ENCODE measurements at places on chromosomes 7 and 10.

- no peak for DNase-seq
Measured at GRCh38 chr7:99767662-99768061, 16.3 kb downstream of the CYP3A4 start.

GRCh38 chr10:70590655-70591416 is 11.7 kb downstream of the PRF1 start:
- DNase-seq = no peak

GRCh38 chr10:22346096-22346661 is 883 bp downstream of the SPAG6 start:
- DNase-seq = no peak

DNA sequence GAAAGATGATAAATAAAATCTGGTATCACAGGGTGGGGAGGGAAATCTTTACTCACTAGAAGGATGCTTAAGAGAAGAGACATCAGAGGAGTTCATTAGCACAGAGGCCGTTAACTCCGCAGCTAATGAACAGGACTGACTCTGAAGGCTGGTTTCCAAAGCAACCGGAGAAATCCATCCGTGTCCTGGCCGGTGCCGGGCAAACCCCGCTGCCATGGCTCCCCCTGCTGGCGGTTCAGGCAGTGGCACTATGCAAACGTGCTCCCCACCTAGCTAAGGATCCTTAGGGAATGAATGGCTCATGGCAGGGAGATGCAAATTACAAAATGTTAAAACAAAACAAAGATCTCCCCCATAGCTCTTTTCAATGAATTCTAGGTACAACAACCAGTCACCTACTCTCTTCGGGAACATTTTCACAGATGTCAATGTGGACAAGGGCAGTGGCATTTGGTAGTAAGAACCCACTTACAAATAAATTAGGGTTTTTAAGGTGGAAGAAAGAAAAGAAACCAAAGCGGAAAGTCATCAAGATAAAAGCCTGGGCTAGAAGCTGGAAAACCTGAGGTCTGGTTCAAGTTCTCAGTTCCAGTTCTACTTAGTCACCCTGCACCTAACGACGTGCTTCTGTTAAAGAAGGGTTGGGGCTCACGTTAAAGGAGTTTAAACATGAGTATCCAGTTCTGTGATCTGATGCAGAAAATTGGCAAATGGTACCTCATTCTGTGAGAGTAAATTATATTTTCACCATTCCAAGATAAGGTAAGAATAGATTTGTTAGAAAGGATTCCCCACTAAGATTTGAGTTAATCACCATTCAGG is 138.2 kb downstream of the SVIL start:
- DNase-seq = peak; percentile 75

- no peak for DNase-seq
Measured at GRCh38 chr10:44659320-44659719, 251.8 kb upstream of the TMEM72 start.

GRCh38 chr10:69340695-69341094 is 62.4 kb downstream of the HK1 start:
- no peak for DNase-seq

DNA sequence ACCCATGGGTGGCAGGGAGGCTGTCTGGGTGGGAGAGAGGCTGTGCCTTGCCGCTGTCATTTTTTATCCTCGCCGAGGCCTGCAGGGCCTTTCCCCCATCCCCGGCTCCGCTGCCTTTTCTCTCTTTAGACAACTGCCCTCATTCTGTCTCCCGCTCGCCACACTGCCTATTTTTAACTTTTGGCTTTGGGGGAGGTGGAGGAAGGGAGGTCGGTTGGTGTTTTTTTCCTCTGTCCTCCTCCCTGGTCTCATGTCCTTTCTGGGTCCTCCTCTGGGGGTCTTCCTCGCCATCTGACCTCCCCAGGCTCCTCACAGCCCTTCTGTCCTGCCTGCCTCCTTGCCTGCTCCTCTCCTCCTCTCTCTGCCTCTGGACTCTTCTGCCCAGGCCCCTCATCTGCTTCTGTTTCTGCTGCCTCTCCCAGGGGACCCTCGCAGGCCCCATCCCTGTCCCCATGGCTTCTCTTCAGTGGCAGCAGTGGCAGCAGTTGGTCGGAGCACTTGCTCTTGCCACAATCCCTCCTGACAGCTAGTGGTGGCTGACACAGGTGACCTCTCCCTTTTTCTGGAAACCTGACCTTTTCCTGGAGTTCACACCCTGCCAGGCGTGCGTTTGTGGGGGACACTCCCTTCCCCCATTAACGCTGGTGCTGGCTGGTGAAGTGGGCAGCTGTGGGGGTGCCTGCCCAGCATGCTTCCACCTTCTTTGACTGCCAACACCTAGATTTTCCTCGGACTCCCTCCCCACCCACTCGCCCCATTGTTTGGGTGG is 19.5 kb upstream of the PCBD1 start:
- DNase-seq = no peak

DNA sequence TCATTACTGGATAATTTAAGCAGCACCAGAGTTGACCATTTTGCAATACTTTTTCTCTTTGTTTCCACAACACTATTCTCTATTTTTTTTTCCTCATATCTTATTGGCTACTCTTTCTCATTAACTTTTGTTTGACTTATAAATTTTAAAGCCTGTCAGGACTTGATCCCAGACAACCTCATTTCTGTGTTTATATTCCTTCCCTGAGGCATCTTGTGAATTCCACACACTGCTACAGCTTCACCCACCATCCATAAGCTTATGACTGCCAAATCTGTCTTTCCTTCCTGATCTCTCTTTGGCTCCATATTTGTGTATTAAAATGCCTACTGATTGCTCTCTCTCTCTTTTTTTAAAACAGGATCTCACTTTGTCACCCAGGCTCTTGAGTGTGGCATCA is 124.6 kb upstream of the MBL2 start:
- no peak for DNase-seq

DNA sequence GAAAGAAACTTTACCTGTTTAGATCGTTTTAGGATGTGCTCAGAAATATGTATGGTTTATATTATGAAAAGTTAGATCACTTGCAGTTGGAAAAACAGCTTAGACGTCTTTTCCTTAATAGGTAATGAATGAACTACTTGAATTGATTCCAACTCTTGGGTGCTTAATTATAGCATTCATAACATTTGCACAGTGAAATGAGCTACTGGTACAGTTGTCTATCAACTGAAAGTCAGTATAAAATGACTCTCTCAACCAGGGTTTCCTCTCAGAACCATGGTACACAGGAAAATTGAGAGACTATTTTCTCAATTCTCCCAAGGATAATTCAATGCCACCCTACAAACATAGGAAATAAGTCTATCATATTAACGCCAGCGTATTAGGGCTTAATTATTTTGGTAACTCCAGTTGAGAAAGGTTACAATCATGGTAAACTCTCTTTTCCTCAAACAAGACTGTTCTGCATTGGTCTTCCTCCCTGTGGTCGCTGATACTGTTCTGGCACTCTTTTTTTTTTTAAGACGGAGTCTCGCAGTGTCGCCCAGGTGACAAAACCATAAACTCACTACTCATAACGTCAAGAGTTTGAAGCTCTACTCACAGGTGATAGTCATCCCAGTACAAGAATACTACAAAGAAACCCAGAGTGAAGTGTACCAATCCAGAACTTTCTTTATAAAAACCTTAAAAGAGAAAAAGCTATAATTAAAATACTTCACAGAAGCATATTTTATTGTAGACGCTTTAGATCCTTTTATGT is 2.0 kb downstream of the ANLN start:
- DNase-seq = no peak

DNA sequence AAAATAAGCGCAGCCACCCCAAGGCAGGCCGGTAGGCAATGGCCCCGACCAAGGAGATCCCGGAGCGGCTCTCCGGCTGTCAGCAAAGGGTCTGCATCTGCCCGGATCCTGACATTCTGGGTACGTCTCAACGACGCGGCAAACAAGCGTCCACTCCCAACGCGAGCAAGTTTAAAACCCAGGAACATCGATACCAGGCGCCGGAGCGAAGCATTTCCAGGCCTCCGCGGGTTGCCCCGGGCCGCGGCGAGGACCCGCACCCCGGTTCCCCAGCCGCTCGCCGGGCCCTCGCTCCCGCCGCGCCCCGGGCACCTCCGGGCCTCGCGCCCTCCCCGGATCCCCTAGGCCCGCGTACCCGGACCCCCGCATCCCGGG is 453 bp downstream of the URGCP start:
- peak; percentile 50 for DNase-seq

DNA sequence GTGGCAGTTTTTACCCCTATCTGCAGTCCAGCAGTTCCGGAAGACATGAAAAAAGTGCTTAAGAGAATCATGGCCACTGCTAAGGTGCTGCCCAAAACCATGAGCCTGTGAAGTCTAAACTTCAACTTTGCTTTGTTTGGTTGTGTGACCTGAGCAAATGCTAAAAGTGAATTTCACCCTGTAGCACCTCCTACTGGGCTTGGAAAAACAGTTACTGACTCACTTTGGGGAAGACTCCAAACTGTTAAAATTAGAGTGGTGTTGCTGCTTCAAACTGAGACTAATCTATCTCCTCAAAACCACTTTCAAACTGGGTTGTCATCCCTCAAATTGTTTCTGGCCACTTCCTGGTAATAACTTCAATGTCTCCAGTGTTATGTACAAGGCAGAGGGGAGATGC is 21.3 kb downstream of the MKX start:
- no peak for DNase-seq

- DNase-seq = no peak
Measured at GRCh38 chr7:141587304-141587703, 36.1 kb downstream of the AGK start.

DNA sequence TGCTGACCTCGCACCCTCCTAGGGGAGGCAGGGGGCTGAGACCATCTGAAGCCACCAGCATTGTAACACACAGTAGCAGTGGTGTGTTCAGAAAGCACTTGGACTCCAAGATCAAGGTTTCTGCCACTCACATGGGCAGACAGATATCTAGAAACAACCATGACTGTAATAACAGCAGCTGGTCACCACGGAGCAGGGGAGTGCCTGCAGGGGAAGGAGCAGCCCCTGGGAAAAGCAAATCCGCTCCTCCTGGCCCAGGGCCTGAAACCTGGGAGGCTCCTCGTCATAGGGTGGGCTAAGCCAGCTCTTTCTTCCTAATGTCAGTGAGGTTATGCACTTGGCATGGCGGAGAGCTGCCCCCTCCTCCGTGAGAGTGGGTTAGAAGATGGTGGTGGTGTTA is 118.4 kb upstream of the INSYN2A start:
- no peak for DNase-seq

DNA sequence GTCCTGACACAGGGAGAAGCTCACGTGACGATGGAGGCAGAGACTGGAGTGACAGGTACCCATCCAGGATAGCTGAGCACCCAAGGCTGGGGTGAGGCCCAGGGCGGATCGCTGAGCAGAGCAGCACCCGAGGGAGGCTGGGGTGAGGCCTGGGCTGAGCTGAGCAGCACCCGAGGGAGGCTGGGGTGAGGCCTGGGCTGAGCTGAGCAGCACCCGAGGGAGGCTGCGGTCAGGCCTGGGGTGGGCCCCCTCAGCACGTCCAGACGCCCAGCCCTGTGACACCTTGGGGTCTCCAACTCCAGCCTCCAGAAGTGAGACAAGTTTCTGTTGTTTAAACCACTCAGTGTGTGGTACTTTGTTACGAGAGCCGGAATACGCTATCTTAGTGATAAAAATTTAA is 236.3 kb downstream of the ZMYND11 start:
- no peak for DNase-seq

DNA sequence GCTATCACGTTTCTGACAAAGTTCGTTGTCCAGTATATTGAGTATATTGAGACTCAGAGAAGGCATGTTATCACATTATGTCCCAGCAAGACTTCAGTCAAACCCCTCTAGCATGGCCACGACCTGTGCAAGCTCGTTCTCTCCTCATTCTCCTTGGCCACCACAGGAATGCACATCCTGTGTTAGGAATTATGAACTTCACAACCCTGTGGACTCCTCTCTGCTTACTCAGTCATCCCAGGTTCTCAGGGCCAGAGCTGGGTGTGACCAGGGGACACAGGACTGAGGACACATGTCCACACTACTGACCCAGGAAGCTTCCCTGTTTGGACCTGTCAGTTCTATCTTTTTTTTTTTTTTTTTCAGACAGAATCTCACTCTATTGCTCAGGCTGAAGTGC is 4.4 kb downstream of the SH2D4B start:
- DNase-seq = no peak

DNA sequence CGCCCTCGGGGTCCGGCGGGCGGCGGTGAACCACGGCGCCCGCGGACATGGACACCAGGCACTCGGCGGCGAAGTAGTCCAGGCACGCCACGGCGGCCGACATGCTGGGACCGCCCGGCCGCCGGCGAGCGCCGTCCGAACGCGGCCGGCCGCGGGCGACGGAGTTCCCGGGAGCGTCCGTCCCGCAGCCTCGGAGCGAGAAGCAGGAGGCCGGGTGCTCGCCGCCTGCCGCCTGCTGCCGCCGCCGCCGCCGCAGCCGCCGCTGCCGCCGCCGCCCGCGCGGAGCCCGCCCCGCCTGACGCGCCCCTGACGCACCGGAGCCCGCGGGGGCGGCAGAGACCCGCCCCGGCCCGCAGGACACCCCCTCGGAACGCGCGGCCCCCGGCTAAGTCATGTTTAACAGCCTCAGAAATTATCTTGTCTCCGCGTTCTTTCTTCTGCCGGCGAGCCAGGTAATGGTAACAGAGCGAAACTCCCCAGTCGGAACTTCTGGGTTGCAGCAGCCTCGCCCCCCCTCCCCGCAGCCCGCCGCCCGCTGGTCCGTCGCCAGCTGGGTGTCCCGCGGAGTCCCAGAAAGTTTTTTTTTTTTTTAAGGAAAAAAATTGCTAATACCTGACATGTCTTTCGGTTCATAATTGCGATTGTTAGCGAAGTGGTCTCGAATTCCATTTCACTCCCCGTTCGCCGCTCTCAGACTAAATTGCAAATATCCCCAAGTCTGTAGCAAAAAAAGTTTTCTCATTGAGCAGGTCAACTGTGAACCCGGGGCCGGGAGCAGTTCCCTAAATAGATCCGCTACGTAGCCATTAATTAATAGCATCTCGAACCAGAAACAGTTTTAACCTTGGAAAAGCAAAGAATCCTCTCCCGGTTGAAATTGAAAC is at the start of gene KLF14:
KLF14 (minus strand) TSS at position 277 of the 884 bp plus-strand sequence; CDS start at position 103, 174 bp downstream.
- no peak for DNase-seq

- DNase-seq = no peak
Measured at GRCh38 chr7:150663802-150664494, 21.6 kb upstream of the GIMAP2 start.

DNA sequence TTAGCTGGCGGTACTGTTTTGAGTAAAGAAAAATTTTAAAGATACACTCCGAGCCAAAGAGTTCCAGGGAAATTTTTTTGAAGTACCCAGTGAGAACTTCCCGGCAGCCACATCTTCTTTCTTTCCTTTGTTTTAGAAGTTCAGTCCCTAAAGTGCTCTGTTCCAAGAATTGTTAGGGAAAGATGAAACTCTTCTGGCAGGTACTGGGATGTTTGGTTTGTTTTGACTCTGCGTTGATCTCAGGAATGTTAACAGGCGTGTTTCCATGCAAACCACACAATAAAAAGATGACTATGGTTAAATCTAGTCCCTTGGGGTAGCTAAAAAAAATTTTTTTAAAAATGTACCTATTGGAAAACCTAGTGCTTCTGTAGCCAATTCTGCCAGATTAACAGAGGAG is 224.7 kb upstream of the PHYHIPL start:
- no peak for DNase-seq

- DNase-seq = no peak
Measured at GRCh38 chr7:148402159-148402558, 188.4 kb upstream of the C7orf33 start.

Data from lower lobe of right lung (tissue), 2 donors.